T-helper 2 cell (primary cell): ENCODE measurements at places on chromosomes 7 and 10.

- no peak for DNase-seq
Measured at GRCh38 chr7:7693881-7694280, 24.5 kb downstream of the RPA3 start.

DNA sequence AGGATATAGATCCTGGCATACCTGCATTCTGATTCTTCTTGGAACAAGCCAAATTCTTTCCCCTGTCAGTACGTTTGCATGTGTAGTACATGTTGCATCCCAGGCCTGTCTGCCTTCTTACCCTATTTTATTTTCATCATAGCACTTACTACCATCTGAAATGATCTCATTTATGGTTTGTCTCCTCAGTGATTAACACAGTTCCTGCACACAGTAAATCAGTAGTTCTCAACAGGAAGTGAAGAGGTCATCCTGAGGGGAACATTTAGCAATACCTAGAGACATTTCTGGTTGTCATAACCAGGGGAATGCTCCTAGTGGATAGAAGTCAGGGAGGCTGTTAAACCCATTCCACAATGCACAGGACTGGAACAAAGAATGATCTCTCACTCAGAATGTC lies 38.2 kb upstream of the SLC26A4 start:
- DNase-seq = no peak

DNA sequence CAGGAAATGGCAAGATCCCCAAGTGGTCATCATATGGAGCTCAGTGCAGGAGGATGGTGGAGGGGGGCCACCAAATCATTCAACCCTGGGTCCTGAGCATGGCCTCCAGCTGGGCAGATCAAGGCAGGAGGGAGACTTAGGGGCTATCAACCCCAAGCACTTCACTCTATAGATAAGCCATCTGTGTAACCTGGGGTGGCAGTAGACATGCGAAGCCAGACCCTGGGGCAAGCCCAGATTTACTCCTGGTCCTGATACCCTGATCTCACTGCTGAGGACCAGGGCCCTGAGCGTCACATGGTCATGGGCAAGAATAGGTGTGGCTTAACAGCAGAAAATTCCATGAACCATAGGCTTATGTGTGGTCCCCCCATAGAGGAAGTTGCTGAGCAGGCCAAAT lies 173.0 kb upstream of the ADCY1 start:
- DNase-seq = no peak

GRCh38 chr10:75978213-75978612 lies 546.8 kb downstream of the LRMDA start:
- DNase-seq = no peak

- no peak for DNase-seq
Measured at GRCh38 chr10:33666686-33667480, 332.4 kb upstream of the NRP1 start.

GRCh38 chr10:4639960-4640359 lies 186.0 kb upstream of the AKR1E2 start:
- DNase-seq = no peak

GRCh38 chr10:110209454-110209925 lies 2.1 kb downstream of the MXI1 start:
- peak; percentile 38 for DNase-seq

DNA sequence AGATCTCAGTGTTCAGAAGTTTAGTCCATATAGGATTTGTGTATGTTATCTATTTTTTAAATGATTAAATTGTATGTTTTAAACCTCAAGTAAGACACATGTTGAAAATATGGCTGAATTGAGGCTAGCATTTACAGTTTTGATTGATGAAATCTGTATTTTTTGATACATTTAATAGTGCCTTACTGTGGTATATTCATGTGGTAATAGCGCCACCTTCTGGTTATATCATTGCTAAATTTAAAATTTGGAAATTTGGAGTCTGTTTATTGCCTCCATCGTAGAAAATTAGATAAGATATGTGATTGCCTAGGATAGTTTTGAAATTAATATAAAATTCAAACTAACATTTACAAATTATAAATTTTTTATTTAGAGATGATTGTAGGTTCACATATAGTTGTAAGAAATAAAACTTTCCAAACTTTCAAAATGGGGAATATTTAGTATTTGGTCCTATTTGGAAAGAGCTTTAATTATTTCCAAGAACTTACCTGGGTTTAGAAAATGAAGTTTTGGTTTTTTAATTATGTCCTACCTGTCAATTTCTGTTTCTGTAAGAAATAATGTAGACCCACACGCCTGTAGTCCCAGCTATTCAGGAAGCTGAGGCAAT lies 19.1 kb upstream of the ARMS2 start:
- no peak for DNase-seq
